Cardiac atrium fibroblast (primary cell): ENCODE measurements at places on chromosomes 12 and 14. TPM values are rescaled to one million over a fixed set of nuclear protein-coding genes. Genes with fewer than 3 reads are reported as not detected.

The BCL11B gene
- not detected in 2 replicates for total RNA-seq

The GXYLT1 gene
- 7.4 and 13.1 TPM in 2 replicates for total RNA-seq

The TXNDC16 gene
- total RNA-seq: 5.8 and 7.9 TPM in 2 replicates

The KRT71 gene
- not detected in 2 replicates for total RNA-seq

The RTN1 gene
- 0.16 and 0.18 TPM in 2 replicates for total RNA-seq

The KRT78 gene
- total RNA-seq: not detected in 2 replicates
